Kidney tubule cell (primary cell): ENCODE measurements at places on chromosomes 11 and 22.

GRCh38 chr11:78194490-78194889 is 5.8 kb downstream of the USP35 start:
- peak; percentile 60 for DNase-seq

- no peak for DNase-seq
Observed at GRCh38 chr22:29345932-29346331, 30.4 kb upstream of the RASL10A start.

DNA sequence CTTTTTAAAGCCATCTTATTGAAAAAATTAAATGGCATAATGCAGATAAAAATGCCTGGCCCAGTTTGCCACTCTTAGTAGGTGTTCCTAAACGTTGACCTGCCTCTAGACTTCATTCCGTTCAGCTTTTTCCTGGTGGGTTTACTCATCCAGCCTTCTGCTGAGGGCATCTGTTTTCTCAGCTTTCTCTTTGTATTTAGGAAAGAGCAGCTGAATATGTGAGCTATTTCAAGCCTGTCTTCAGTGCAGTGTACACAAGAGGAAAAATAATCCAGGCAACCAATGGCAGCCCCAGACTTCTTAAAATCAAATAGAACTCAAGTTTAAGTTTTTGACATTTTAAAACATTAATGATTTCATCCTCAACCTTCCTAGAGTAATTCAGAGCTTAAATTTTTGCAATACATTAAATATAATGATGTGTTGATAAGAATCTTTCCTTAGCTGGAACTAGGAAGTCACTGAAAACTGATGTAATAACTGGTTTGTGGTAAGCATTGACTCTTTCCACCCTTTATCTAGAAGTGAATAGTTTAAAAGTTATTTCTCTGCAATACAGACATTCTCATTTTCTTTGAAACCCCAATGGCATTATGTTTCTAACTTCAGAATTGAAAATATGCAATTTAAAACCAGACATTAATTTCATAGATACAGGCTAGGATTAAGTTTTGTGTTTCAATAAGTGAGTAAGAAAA is 165.4 kb downstream of the AASDHPPT start:
- DNase-seq = no peak

DNA sequence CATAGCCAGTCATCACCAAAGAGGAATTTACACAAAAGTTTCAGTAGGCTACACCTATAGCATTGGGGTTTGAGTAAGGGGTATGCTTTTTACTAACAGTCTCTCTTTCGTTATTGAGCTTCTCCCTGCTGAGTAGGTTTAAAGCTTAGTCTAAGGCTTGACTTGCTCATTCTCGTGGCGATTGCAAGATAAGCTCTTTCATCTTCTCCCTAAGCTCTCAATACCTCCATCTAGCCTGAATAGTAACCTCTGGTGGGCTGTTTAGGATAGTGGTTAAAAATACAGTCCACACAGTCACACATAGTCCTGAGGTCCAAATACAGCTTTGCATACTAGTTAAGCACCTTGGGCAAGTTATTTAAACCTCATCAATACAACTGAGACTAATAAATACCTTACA is 65.6 kb downstream of the IMMP1L start:
- no peak for DNase-seq

- DNase-seq = peak; percentile 9
Observed at GRCh38 chr11:25775603-25776002, 556.3 kb upstream of the ANO3 start.

GRCh38 chr11:19789835-19790710 is 77.4 kb downstream of the NAV2 start:
- DNase-seq = no peak

- no peak for DNase-seq
Observed at GRCh38 chr11:26717771-26718170, 4.1 kb downstream of the SLC5A12 start.

DNA sequence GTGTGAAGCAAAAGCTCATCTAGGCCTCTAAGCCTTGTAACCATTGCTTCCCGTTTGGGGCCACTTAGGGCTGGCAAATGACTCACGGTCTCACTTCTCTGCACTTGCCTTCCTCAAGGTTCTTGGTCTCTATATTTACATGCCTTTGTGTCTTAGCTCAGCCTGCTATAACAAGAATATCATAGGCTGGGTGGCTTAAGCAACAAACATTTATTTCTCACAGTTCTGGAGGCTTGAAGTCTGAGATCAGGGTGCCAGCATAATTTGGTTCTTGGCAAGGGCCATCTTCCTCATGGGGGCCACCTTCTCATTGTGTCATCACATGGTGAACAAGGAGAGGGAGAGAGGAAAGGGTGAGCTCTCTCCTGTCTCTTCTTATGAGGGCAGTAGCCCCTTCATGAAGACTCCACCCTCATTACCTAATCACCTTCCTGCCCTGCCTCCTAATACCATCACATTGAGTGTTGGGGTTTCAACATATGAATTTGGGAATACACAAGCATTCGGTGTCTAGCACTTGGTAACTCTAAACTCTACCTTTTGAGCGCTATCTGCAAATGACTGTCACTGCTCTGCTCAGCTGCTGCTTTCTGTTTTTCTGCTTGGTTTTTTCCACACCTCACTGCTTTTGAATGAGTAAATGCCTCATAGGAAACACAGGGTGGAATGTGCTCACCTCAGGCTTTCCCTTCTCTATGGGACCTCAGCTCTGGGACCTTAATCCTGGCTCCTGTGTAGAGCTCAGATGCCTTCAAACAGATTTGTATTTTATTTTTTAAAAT is 16.2 kb upstream of the ME3 start:
- peak; percentile 95 for DNase-seq

DNA sequence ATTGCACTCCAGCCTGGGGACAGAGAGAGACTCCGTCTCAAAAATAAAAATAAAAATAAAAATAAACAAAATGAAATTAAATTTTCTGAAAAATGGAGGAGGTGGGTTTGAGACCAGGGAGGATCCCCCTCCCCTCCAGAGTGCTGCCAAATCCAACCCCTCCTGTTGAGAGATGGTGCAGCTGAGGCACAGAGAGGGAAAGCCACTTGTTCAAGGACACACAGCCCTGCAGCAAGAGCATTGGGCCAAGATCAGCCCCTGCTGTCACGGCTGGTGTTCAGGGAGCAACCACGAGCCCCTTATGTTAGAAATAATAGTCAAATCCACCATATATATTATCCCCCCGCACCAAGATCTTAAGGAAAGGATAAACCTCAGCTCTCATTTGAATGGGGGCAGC is 2.7 kb downstream of the MYO18B start:
- DNase-seq = no peak
